Activated CD8-positive, alpha-beta memory T cell treated with anti-CD3 and anti-CD28 coated beads, Interleukin-2, amount 50 U/mL, for 48 hours (primary cell): ENCODE measurements at places on chromosomes 2 and 18.

DNA sequence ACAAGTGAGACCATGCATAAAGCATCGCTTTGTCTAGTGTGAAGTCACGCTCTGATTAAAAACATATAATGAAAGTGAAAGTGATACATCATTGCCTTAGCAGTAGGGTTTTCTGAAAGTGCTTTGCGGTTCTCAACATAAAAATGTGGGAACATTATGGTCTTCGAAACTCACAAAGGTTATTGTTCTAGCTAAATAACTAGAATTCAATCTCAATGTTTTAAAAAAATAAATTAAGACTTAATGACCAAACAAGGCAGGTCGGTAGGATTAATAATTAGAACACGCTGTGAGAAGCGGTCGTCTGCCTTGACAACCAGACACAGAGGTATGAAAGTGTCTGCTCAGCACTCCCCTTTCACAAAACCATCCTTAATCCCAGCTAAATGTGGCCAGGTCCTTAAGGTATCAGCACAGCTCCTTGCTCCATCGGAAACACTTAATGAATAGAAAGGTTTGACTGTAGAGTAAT, 42.2 kb downstream of the KLHL14 start:
- DNase-seq: no peak

GRCh38 chr2:168567836-168568235, 111.8 kb downstream of the CERS6 start:
- no peak for DNase-seq

DNA sequence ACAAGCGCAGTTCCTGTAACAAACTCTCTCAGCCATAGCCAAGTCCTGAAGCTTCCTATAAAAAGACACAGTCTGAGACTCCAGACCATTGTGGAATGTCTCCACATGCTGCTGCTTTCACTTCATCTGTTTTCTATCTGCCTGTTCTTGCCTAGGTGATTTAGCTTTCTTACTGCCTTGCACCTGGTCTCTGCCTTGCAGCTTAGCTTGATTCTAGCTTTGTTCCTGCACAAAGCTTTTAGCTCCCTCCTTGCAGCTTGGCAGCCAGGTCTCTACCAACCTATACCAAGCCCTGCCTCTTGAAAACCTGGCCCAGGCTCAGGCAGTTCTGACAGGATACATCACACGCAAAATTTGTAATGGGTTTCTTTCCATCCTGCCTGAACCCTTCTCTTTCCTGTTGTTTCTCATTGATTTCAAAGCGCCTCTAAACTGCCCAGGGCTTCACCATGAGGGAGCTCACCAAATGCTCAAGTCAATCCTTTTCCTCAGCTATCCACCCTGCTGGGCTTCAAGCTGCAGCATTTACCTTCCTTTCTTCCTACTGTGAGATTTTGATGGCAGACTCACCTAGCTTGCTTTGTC, 941.3 kb upstream of the NXPH2 start:
- no peak for DNase-seq

DNA sequence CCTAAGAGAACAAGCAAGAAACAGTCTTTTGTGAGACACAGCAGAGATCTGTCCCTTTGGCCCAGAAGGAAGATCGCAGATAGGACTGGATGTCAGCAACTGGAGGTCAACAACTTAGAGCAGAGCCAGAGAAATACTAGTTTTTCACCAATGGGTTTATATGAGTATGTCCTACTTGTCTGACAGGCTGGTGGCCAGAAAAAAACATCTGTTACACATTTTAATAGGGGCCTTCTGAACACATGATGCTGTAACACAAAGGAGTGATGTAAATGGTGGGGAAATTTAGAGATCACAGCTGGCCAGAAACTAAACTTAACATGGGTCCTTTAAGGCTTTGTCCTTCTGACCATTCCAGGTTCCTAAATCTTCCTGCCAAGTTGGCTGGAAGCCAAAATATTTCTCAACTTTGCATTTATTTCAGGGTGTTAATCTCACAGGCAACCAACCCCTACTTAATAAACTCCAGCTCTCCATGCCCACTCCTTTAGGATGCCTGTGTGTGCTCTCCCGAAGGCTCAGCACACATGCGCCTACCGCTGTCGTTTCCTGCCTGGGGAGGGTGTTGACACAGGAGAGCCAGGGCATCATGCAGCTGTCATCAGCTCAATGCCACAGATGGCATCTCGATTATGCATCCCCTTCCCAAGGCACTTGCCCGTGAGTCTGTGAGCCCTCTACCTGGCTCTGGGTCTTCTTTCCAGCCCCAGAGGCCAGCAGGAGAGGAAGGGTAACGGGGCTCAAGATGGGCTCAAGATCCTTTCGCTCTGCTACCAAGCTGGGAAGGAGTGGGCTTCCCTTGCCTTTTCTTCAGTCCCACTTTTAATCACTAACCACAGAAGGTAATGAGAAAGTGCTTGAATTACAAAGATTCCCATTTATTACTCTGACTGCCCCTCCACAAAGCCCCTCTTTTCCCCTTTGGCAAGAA, 252.5 kb downstream of the ETAA1 start:
- no peak for DNase-seq
